NCI-H748 treated with DMSO at 0.1 percent for 48 hours (cell line): ENCODE measurements at places on chromosomes 12 and 14.

DNA sequence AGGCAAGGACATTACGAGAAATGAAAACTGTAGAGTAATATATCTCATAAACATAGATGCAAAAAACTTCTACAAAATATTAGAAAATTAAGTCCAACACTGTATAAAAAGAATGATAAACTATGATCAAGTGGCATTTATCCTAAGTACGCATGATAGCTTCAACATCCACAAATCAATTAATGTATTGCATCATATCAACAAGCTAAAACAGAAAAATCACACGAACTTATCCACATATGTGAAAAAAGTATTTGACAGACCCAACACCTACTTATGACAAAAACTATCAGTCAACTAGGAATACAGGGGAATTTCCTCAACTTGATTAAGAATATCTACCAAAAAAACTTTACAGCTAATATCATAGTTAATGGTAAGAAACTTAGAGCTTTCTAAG is 129.9 kb upstream of the ALG10 start:
- no peak for DNase-seq

DNA sequence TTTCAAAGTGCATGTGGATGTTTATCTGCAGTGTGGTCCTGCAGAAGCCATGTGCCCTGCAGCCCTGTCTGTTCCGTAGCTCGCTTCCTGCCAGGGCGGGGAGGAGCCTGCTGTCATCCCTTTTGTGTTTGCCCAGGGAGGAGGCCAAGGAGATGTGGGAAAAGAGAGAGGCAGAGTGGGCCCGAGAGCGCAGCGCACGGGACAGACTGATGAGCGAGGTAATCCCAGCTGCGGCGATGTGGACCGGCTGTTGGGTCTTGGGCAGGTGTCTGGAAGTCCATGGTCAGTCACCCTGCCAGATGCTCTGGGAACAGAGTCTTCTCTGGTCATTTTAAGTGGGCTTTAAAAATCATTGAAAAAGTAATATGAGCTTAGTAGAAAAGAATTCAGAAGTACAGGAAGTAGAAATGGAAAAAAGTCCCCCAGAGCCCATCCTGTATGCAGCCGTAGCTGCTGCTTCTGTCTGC is 12.8 kb downstream of the TCHP start:
- no peak for DNase-seq

DNA sequence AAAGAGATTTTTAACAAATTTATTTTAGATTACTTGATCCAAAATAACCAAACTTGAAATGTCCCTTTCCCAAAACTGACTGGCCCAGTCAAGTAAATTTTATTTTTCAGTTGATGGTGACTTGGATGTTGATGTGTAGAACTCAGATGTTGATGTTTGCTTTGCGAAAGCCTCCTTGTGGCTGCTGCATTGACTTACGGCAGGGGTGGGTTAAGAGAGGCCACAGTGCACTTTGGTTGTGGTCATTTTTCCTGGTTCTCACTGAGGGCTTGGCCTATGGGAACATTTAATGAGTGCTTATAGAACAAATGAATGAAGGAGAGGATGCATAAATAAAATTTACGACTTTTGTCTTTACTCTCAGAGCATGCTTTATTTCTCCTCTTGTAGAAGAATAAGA is 52.6 kb downstream of the SLCO1B3 start:
- no peak for DNase-seq

DNA sequence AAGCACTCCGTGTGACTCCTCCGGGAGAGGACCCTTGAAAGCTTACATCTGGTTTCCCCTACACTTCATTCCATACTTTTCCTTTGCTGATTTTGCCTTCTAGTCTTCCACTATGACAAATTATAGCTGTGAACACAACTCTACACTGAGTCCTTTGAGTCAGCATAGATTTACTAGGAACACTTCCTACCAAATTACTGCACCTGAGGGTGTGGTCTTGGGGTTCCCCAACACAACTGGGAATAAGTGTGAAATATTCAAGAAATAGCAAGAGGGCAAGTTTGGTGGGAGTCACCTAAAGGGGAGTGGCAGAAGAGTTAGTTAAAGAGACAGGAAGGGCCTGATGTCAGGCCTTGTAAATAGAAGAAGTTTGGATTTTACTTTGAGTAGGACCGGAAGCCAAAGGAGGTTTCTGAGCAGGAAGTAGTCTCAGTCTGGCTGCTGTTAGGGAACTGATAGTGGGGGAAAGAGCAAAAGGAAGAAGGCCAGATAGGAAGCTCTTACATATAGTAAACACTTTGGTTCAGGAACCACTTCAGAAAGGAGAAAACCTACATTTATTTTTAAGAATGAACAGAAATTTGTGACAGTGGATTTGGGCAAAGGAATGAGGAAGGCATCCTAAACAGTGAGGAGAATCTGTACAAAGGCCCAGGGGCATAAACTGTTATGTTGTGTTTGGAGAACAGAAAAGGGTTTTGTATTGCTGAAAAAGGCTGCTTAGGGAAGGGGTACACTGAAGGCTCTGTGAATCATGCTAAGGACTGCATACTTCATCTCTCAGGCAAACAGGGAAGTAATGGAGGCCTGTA is 14.2 kb downstream of the SEL1L start:
- no peak for DNase-seq

DNA sequence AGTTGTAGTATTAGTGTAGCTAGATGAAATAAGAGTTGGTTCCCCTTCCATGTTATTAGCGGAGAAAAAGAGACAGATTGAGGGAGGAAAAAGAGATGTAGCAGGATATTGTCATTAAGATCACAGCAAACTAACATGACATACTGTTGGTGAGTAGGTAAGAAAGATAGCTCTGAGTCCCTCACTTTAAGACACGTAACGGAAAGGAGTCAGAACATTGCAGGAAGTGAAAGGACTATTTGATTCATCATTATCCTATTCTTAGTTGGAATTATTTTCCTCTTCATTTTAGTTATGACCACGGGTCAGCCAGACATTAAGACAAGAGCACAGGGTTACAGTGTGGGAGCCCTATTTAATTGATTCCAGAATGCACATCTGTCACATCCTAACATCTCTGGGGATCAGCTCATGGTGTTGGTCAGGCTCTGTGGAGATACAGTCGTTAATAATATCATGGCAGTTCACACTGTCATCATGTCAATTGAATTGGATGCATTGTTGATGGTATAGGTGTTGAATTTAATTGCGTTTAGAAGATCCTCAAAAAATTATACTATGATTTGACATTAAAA is 55.0 kb downstream of the TMX1 start:
- DNase-seq, result no peak
